CD4-positive, alpha-beta T cell treated with Interleukin-15 for 1 hour (primary cell): ENCODE measurements at places on chromosomes 1 and 21.

DNA sequence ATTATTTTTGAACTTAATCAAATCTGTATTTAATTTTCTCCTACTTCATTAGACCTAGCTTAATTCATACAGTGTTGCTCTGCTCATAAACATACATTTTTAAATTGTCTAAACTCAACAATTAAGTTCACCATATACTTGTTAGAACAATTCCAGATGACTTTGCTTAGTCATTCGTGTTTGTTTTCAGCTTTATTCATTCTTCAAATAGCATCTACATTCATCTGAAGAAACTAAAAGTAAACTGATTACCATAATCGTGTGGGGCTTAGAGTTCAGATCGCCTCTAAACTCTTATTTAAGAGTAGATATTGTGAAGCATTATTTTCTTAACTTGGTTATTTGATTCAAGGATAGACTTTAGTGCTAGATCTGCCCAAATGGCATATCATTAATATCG, 34.4 kb downstream of the KLHL20 start:
- no peak for DNase-seq

DNA sequence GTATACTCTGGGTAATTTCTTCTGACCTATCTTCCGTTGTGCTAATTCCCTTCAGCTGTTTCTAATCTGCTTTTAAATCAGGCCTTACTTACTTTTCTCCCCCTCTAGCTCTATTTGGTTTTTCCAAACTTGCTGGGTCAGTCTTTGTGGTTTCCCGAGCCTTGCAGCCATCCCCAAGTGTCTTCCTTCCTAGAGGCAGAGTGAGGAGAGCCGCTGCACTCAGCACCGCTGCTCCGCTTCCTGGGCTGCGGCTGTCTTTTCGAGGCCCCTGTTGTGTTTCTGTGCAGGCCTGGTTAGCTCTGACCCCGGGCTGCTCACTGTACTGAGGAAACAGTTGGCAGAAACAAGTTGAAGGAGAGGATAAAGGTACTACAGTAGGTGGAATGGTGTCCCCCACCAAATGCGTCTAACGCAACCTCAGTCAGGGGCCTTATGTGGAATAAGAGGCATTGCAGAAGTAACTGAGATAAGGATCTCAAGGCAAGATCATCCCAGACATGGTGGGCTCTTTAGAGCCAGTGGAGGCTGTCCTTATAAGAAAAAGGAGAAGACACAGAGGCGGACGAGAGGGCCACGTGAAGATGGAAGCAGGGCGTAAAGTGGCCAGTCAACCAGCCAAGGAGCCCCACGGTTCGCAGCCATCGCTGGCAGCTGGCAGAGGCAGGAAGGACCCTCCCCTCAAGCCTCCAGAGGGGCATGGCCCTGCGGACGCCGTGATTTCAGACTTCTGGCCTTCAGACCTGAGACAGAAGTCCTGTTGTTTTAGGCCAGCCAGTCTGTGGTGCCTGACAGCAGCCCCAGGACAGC, 10.5 kb downstream of the WNT9A start:
- DNase-seq = peak; percentile 8

DNA sequence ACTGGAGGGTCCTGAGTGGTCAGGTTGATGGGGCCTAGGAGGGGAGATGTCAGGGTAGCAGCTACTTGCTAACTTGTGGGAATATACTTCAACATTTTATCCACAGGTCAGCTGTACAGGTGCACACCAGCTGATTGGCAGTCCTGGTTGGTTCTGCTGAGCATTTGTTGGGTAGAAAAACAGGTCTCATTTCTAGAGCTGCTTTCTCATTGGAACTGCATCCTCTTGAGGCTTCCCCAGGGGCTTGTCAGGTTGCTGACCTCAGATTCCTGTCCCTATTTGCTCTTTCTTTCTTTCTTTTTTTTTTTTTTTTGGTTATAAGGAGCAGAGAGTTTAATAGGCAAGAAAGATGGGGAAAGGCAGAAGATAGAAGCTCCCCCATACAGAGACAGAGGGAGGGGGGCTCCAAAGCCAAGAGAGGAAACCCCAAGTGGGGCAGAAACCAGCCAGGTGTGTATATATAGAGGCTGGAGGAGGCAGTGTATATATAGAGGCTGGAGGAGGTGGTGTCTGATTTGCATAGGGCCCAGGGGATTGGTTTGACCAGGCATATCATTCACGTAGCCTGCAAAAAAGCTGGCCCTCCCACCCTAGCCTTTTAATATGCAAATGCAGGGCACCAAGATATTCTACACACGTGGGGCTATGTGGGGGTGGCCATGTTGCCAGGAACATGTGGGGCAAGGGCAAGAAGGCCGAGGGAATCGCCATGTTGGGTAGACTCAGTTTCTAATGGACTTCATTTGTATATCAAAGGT, 57.3 kb upstream of the STUM start:
- DNase-seq = no peak

- DNase-seq = no peak
Observed at GRCh38 chr21:14259747-14260146, 43.8 kb downstream of the RBM11 start.

DNA sequence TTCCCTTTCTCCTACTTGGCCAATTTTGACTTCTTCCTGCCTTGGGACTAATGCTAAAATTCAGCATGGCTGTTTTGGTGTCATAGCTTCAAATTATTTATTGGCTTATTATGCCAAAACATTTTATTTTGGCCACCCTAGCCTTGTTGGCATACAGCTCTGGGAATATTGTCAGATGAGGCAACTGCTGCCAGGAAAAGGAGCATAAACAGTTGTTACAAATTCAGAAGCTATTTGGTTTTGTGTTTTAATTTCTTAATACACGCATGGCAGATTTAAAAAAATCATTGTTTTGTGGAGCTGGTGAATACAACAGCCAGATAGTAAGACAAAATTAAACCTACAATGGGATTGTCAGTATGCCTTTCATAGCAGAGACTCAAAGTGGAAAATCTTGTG, 66.8 kb upstream of the BCL10 start:
- DNase-seq = no peak
